ENCODE measurements at places on chromosomes 4 and X.

DNA sequence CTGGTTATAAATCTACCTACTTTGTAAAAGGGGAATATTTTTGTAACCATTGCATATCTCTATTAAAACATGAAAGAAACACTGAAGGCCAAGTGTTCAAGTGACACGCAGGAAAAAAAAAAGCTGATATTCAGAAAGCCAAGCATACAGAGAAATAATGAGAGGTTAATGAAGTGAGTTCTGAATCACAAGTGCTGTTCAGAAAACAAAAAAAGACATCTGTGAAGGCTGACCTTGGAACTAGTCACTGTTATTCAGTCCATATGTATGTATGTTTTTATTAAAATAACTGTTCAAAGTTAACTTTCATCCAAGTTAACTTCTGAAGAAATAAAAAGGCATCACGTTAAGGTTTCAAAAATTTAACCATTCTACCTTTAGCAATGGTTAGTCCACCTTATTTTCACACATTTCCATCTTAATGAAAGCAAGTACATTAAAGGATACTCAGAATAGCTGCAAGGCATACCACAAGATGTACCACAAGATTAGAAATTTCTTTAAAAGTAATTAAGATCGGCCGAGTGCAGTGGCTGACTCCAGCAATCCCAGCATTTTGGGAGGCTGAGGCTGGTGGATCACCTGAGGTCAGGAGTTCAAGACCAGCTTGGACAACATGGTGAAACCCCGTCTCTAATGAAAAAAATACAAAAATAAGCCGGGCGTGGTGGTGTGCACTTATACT, 31.4 kb downstream of the SH3RF1 start:
- DNase-seq, result no peak

DNA sequence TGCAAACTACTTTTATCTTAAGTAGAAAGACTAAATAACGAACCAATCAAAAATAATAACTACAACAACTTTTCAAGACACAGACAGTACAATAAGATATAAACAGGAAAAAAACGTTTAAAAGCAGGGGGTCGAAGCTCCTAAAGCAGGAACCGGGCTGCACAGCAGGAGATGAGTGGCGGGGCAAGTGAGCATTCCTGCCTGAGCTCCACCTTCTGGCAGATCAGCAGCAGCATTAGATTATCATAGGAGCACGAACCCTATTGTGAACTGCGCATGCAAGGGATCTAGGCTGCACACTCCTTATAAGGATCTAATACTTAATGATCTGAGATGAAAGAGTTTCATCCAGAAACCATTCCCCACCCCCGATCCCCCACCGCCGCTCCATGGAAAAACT, 146.2 kb downstream of the TEX11 start:
- no peak for DNase-seq

DNA sequence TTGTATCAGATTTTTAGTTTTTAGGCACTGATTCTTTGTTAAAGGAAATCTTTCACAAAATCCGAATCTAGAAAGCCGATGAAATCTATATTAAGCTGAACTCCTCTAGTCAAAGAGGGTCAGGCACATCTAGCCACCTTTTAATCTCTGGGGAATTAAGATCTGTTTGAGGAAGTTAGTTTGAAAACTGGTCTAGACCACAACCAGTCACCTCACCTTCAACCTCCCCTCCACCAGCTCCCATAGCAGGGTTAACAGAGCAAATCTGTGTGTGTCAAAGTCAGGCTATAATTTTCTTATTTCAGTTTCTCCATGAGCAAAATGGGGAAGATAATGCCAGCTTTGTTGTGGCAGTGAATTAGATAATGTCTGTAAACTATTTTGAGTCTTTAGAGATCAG, 110.0 kb upstream of the IGFBP7 start:
- DNase-seq, result no peak

- DNase-seq, result peak; percentile 36
Observed at GRCh38 chrX:123648028-123648810, 84.6 kb downstream of the THOC2 start.

DNA sequence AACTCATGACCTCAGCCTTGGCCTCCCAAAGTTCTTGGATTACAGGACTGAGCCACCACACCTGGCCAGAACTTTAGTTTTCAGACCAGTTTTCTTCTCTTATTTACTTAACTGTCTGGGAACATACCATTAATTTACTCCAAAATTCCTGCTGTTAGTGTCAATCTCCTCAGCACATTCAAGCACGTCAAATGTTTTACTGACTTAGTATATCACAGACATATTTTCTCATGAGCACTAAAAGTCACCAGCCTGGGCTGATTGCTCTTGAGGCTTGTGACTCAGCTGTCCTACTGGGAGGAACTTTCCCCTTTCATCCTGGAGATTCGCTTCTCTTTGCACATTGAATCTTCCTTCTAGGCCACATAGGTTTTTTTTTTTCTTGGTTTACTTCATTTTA, 109.6 kb downstream of the PCDH18 start:
- DNase-seq, result peak; percentile 51

- peak; percentile 69 for DNase-seq
Observed at GRCh38 chrX:150486011-150486410, 82.4 kb upstream of the MTM1 start.

Data from EH (cell line).